Stimulated activated CD8-positive, alpha-beta memory T cell treated with anti-CD3 and anti-CD28 coated beads, Interleukin-4, amount 100 ng/mL, for 4 hours (primary cell): ENCODE measurements at places on chromosomes 1 and 21.

- DNase-seq = no peak
Measured at GRCh38 chr1:11671544-11672286, 7.7 kb downstream of the FBXO6 start.

GRCh38 chr21:26962621-26963181 lies 4.2 kb downstream of the ADAMTS5 start:
- no peak for DNase-seq

- DNase-seq = no peak
Measured at GRCh38 chr1:117235863-117236465, 25.2 kb upstream of the VTCN1 start.

DNA sequence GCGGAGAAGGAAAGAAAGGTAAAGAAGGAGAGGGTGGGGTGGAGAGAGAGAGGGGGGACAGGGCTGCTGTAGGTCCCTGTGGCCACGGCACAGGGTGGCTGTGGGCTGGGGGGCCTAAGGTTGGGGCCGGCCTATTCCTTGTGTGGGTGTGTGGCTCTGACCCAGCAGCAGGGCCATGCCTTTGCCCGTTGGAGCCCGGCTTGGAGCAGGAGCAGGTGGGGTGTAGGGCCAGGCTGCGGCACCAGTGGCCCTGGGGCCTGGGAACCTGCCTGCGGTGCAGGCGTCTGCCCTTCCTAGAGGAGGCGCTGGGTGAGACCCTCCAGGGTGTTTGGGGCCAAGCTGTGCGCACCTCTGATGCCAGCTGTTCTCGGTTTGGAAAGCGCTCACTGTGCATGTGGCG lies 19.7 kb upstream of the SUMO3 start:
- DNase-seq = no peak

DNA sequence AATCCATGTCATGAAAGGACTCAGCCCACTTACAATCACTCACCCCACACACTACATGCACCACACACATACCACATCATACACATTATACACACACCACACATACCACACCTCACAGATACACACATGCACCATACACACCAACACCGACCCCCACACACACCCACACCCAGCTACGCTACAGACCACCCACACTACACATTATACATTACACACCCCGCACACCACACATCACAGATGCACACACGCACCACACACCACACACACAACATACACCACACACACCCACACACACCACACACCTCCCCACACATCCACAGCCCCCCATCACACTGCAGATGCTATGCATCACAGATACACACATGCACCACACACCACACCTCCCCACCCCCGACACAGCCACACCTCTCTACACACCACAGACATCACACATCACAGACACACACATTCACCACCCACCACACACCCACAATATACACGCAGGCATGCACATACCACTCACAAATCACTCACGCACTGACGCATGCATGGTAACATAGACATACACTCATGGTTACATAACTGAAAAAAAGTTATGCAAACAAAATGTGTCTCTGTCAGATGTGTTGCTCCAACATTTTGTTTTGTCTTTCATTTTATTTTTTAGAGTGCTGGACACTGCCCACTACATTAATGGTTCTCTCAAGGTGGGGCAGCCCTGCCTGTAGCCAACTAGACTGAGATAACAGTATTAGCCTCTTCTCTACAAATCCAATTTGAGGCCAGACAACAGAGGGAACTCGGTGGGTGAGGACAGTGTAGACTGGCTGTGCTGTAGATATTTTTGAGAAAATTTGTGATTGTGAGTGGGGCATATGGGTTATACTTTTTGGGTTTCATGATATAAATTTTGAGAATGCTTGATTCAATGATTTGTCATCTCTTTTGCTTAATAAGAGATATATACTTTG lies 15.2 kb upstream of the PGBD2 start:
- no peak for DNase-seq

DNA sequence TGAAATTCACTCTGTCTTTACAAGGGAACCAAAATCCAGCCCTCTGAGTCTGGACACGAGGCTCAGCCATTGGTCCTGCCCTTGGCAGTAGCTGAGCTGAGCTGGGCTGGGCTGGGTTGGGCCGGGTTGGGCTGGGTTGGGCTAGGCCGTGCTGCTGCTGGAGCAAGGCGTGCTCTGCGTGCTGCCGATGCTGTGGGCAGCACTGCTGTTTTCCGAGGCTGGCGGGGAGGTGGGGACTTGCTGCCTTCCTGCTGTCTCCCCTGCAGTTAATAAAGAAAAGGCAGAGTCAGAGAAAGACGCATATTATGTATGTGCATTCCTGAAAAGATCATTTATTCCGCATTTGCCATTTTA lies 182.9 kb downstream of the CDC7 start:
- DNase-seq = no peak

DNA sequence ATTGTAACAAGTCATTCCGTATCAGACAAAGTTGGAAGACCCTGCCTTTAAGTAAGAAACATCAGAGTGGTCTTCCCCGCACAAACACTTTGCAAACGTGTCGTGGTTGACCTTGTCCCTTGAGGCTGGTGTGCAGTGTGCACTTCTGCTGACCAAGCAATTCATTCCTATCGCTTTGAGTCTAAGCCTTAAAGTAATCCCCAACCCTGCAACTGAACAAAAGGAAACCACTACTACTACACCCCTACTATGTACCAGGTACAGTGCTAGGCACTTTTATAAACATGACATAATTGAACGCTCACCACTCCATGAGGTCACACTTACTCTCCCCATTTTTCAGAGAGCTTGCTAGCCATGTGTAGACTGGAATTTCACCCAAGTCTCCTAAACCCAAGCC lies 10.6 kb downstream of the ITPKB start:
- DNase-seq = no peak

GRCh38 chr1:5389101-5389885 lies 602.9 kb downstream of the NPHP4 start:
- no peak for DNase-seq

DNA sequence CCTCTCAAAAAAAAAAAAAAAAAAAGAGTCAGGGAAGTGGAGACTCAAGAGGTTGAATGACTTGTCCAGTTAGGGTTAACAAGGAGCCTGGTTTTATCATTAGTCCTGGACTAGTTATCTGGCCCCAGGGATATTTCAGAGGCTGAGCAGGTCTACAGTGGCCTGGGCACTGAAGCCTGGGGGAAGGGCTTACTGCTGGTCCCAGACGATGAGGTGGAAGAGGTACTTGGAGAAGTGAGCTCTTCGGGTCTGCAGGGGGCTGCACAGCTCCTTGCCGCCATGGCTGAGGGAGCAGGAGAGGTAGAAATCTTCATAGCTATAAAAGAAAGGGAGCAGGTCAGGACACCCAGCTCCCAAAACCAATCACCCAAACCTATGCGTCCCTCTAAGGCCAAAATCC lies 40.1 kb downstream of the PIK3C2B start:
- DNase-seq = no peak

GRCh38 chr1:193766329-193766728 lies 579.9 kb upstream of the B3GALT2 start:
- no peak for DNase-seq

DNA sequence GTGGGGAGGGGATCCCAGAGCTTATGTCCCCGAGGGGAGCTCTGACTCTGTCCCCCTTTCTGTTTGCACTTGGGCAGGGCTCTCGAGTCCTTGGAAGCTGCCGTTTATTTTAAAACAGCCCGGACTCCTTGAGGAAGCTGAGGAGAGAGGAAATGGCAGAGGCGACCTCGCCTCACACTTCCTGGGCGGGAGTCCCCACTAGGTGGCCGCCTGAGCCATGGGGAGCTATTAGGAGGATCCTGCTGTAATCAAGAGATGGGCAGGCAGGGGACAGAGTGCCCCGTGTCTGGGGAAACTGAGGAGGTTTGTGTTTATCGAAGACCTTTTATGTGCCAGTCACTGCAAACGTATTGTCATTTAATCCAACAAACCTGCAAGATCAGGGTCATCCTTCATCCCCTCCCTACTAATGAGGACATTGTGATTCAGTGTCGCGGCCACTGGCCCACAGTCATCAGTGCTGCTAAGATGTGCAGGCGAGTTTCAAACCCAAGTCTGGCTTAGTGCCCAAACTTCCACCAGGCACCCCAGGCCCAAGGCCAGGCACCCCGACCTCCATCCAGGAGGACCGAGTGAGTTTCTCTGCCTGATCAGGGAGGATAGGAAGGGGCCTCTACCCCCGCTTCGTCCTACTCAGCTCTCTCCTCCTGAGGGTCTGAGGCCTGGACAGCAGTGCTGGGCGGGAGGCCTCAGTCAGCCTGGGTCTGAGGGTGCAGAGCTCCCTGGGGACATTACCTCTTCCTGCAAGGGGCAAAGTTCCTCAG lies 316.9 kb upstream of the VAMP3 start:
- DNase-seq = no peak

DNA sequence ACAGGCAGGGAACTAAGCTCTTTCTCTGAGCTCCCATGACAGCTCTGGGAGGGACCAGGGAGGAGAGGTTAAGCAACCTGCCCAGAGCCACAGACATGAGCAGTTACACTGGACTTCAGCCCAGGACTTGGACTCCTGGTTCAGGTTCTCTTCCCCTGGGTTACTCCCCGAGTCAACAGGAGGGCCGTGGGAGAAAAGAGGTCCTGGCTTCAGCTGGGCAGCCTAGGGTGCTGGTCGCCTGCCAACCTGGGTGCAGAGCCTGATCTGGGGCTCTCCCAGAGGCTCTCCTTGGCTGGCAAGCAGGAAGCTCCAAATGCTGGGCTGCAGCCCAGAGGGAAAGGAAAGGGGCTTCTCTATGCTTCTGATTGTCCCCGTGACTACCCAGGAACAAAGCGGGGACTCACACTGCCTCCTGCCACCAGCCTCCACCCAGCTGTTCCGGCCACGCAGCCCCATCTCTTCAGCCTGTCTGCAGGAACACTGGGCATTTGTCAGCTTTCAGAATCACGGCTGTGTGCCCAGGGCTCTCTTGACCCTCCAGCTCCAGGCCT lies 141.8 kb downstream of the HIVEP3 start:
- DNase-seq = no peak

- DNase-seq = no peak
Measured at GRCh38 chr1:167130829-167131510, 37.1 kb downstream of the STYXL2 start.

DNA sequence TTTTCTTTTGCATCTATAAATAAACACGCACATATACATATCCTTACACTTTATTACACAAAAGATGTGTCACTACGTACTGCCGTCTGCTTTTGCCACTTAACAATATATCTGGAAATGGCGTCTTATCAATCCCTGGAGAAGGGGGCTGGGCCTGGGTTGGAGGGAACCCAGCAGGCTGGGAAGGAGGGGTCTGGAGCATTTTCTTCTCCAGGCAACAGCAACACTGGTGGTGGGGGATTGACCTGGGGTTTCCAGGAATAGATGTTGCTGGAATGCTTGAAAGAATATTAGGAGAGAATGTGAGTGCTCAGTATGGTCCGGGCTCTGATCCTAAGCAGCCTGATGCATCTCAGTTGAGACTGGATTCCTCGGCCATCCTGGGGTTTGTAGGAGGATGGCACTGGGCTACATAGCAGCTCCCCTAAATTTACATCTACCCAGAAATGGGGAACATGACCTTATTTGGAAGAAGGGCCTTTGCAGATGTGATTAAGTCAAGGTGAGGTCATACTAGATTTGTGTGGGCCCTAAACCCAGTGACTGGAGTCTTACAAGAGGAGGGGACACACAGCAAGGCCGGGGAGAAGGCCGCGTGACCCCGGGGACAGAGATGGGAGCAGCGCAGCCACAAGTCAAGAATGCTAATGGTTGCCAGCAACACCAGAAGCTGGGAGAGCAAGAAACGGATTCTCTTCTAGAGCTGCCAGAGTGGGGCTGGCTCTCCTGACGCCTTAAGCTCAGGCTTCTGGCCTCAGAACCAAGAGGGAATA lies 98.6 kb downstream of the SIK1 start:
- DNase-seq = no peak

DNA sequence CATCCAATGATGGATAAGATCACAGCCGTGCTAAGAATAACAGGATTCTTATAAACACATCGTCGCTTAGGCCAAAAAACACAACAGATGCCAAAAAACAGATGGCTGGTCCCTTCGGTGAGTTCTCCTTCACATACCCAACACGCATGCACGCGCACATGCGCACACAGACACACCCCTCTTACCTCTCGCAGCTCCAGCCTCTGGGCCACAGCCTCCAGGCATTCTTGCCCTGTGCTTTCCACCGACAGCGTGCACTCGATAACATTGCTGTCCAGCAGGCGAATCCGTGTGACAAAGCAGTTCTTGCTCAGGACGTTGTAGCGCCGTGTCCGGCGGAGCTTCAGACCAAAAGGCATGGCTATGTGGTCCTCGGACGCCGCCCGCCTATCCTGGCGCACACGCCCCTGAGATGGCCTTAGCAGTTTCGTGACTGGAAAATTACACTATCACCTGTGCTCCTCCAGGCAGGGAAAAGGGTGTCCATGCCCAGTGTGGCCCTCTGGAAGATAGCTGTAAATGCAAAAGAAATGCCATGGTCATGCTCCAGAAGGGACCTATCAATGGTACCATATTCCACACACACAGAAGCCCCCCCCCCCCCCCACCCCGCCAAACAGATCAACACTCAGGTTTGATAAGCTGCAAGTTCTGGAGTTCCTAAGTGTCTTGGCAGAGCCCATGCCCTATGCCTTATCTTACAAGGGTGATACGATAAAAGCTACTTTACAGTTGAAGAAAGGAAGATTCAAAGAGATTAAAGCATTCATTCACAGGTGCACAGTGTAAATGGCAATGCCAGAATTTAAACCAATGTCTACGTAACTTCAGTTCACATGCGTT lies 86.7 kb downstream of the PTPN14 start:
- DNase-seq = no peak

GRCh38 chr1:5504364-5504740 lies 487.9 kb downstream of the NPHP4 start:
- DNase-seq = no peak

DNA sequence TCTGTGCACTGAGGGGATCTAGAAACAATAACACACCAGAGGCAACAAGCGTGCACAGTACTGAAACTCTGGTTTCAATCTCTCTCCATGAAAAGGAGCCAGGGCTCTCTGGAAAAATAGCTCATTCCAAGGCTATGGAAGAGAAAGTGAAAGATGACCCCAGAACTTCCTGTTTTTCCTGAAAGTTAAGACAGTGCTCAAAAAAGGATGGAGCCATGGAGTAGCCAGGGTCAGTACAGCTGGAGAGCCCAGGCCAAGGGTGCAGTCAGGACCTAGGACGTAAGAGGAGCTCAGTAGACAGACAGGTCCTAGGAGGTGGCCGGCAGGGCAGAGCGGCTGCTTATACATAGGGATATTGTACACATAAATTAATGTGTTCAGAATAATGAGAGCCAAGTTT lies 19.1 kb downstream of the NOL9 start:
- DNase-seq = no peak

- DNase-seq = no peak
Measured at GRCh38 chr1:29629814-29630516, 393.6 kb downstream of the PTPRU start.

- no peak for DNase-seq
Measured at GRCh38 chr1:230333590-230334446, 92.3 kb downstream of the PGBD5 start.

GRCh38 chr1:197464044-197464443 lies 196.0 kb downstream of the CRB1 start:
- DNase-seq = no peak

- DNase-seq = no peak
Measured at GRCh38 chr1:230188826-230189225, 121.8 kb downstream of the GALNT2 start.

GRCh38 chr21:39022035-39022434 lies 161.2 kb downstream of the PSMG1 start:
- no peak for DNase-seq
